Mesenteric fat pad (tissue), 1 donor: ENCODE measurements at places on chromosomes 3 and 15.

DNA sequence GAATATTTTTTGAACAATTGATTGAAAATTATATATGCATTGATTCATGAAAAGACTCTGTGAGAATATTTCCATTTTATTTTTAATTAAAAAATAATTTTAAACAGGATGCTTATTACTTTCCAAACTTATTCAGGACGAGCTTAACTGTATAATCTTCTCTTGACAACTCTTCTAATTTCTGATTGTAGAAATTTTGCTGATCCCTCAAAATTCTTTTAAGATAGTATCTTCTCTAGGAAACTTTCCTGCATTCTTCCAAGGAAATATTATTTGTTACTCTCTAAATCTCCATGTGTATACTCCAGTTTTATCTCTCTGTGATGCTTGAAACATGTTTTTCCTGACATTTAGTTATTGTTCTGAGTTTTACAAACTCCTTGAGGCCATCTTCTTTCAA lies 197.2 kb downstream of the BCHE start:
- no peak for DNase-seq

- no peak for DNase-seq
Observed at GRCh38 chr15:90001062-90001682, at the start of gene ZNF710. Gene ZNF710, plus strand, starts transcription at chr15:90001324. Its CDS starts 65,814 bp downstream, at chr15:90067138.

GRCh38 chr3:30668051-30668609 lies 61.7 kb downstream of the TGFBR2 start:
- no peak for DNase-seq

- no peak for DNase-seq
Observed at GRCh38 chr3:157271283-157271882, 111.4 kb upstream of the CCNL1 start.

- no peak for DNase-seq
Observed at GRCh38 chr3:171168086-171168485, 141.6 kb upstream of the SLC2A2 start.

DNA sequence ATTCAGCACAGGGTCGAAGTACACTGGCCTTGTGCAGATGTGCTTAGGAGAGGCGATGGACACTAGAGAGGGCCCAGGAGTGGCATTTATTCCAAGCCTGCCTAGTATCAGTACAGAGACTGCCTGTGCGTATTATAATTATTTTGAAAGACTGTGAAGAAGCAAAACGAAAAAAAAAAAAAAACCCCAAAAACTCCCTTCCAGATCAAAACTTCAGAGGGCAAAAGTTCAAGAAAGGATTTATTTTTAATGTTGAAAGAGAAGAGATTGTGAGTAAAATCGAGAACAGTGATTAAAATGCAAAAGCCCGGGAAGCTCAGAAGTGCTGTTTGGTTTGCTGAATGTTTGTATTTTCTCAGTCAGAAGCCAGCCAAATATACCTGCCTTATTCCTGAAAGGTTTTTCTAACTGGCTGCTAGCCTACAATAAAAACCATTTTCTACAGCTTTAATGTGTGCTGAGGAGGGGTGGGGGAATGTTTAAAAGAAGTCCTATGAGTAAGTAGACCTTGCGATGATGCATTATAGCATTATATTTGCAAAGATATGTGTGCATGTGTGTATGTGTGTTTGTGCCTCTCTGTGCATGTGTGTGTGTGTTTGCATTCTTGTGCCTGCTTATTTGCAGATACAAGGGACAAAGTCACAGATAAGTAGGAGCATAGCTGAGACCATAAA lies 19.3 kb upstream of the LZTFL1 start:
- DNase-seq: no peak

DNA sequence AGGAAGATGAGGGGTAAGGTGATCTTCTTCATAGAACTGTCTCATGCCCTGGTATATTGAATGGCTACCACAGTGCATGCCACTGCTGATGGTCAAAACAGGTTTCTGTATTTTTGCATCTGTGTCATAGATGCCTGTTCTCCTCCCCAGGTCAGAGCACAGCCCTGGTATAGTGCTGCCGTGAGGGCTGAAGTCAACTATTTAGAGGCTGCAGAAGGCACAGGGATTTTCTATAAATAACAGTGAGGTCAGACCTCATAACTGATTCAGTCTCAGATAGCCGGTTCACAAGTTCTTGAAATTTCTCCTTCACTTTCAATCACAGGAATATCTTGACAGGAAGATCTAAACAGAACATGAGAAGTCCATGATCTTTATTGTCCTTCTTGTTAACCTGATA lies 99.2 kb upstream of the NUDT16 start:
- no peak for DNase-seq

DNA sequence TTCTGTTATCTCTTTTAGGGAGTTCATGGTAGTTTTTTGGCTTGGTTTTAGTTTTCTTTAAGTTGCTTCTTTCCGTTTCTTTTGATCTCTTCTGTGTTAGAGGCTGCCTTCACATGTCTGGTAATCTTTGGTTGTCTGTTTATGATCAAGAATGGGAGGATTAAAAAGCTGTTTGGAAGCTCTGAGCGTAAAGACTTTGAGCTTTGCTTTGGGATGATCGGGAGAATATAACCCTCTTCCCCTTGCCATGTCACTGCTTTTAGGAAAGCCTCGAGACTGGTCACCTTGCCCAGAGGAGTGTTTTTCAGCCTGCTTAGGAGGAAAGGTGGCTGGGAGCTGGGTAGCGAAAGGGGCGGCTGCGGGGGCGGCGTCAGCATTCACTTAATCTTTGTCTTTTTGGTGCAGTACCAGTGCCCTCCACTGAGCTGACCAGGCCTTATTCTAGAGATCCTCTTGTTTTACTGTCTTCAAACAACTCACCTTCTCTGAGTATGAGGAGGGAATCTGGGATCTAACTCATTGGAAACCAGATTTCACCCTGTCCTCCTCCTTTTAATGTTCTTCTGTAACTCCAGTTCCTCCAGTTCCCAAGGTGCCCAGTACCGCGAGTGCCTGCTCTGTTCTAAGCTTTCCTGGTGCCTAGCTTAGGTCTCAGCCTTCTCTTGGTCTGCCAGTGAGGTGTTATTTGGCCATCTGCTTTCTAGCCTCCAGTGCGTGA lies 15.5 kb downstream of the TATDN2 start:
- DNase-seq: peak; percentile 57

- no peak for DNase-seq
Observed at GRCh38 chr3:62027796-62028195, 345.6 kb downstream of the FEZF2 start.

DNA sequence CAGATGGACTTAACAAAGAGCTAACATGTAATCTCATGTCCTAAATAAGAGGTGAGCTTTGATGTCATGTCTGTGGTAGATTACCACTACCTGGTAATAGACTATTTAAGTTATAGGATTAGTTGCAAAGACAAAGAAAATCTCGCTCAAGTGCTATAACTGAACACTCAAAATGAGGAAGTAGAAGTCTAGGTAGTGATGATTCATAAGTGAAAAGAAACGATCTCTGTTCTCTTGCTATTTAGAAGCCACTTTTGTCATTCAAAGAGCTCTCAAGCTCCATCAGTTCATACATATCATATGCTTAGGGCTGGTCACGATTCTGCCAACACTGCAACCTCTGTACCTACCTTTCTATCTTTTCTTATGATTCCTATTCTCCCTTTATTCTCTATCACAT lies 110.9 kb downstream of the EDEM1 start:
- DNase-seq: no peak

DNA sequence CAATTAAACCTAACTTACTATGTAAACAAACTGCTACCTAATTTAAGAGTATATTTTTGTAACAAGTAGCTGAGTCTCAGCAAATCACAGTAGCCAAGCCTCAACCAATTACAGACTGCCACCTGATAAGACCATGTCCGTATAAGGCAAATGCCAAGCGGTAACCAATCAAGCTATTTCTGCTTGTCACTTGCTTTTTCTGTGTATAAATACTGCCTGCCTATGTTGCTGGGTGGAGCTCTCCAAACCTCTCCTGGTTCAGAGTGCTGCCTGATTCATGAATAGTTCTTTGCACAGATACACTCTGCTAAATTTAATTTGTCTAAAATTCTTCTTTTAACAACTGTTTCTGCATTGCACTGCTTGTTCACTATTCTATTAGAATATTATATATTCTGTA lies 42.6 kb downstream of the ZNF148 start:
- no peak for DNase-seq

GRCh38 chr3:16508591-16508995 lies 4.9 kb downstream of the RFTN1 start:
- DNase-seq: no peak

GRCh38 chr3:119240101-119240590 lies 532 bp downstream of the B4GALT4 start:
- DNase-seq: no peak

DNA sequence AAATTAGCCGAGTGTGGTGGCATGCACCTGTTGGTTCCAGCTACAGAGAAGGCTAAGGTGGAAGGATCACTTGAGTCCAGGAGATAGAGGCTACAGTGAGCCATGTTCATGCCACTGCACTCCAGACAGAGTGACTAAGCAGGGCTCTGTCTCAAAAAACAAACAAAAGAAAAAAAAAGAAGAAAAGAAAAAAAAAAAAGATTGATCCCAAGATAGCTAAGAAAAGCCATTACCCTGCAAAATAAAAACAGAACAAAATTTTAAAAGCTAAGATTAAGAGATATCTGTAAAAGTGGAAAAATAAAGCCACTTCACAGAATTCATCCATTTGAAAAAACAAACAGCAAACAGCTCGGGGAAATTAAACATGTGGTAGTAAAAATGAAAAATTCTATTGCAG lies 23.8 kb downstream of the LRRC2 start:
- no peak for DNase-seq

DNA sequence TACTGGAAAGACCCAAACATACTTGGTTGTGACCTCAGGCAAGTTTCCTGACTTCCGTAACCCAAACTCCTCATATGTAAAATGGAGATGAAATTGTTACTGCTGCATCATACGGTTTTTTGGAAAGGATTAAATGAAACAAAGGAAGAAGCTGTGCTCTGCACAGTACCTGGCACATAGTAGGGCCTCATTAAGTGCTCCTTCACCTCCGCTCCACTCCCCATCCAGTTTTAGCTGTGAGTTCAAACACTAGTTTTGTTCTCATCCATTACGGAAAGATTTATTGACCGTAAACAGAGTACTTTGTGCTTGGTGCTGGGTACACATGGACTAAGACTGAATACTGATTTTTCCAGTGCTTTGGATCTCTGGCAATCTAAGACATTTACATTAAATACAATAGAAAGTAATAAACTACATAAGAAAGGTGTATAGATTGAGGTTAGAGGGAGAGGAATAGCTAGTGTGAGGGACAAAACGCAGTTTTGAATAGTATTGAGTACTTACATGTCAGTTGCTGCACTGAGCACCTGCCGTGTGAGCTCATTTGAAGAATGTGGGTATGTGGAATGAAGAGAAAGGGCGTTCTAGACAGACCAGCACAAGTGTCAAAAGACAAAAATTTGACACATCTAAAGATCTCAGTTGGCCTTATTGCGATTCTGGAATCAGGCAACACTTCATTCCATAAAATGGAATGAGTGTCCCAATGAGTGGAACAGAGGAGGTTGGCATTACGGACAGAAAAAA lies 594 bp upstream of the ICE2 start:
- no peak for DNase-seq

DNA sequence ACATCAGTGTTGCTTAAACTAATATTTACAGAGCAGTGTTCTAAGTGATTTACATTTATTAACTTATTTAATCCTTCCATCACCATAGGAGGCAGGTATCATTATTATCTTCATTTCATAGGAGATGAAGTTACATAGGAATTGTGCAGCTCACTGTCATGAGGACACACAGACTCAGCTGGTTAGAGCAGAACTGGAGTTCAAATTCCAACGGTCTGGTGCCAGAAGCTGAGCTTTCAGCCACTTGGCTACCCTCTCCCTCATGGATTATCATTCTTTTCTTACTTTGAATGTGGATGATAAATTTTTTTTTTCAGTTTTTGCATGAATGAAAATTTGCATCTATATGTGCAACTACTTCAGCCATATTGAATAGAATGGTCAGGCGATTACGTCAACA lies 86.0 kb upstream of the LRIG1 start:
- no peak for DNase-seq

DNA sequence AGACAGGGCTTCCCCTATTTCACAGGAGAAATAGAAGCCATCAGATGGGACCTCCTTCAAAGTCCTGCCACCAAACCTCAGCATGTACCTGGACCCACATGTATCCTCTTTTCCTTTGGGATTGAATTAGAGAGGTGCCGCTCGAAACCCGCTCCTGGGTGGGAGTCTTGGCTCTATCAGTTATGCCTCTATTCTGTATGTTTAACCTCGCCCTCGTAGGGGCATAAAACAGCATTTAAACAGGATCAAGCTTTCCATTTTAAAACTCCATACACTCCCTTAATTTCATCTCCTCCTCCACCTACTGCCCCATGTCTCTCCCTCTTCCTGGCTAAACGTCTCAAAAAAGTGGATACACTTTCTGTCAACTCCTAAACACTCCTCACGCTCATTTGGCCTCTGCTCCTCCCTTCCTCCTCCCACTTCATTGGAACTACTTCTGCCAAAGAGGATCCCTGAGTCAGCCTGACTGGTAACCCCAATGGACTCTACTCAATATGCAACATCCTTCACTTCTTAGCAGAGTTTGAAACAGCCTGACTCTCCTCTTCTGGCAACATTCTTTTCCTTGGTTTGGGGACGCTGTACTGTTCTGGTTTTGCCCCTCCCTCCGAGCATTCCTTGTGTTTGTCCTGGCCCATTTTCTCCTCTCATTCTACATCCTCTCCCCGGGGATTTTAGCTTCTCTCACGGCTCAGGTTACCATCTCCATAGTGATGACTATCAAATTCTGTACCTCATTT lies 23.0 kb upstream of the MUC20 start:
- no peak for DNase-seq

DNA sequence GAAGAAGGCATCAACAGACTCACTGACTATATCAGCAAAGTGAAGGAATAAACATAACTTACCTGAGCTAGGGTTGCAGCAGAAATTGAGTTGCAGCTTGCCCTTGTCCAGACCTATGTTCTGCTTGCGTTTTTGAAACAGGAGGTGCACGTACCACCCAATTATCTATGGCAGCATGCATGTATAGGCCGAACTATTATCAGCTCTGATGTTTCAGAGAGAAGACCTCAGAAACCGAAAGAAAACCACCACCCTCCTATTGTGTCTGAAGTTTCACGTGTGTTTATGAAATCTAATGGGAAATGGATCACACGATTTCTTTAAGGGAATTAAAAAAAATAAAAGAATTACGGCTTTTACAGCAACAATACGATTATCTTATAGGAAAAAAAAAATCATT lies 17.8 kb downstream of the LMOD3 start:
- no peak for DNase-seq

DNA sequence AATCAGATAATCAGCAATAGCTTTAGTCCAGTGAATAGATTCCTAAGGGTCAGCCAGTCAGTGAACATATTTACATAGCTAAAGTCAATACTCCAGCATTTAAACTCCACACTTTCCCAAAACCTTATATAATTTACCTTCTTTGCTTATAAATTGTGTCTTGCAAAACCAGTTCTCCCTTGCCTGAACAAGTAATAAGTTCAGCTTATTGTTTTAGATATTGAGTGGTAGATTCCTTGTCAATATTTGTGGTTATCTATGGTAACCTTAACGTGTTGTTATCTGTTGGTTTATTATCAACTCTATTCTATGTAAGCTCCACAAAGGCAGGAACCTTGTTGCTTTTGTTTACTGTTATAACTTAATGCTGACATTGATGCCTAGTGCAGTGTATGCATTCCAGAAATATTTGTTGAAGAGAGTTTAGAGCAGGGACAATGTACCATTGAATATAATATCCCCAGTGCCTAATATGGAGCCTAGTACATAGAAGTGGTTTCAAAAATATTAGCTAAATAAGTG lies 24.0 kb downstream of the PLSCR5 start:
- no peak for DNase-seq
